ENCODE measurements at places on chromosomes 4 and X.

- DNase-seq = no peak
These were observed 121.1 kb downstream of the BANK1 start for GRCh38 chr4:101911616-101912015.

- no peak for DNase-seq
These were observed 134.0 kb upstream of the PDLIM3 start for GRCh38 chr4:185669288-185669687.

DNA sequence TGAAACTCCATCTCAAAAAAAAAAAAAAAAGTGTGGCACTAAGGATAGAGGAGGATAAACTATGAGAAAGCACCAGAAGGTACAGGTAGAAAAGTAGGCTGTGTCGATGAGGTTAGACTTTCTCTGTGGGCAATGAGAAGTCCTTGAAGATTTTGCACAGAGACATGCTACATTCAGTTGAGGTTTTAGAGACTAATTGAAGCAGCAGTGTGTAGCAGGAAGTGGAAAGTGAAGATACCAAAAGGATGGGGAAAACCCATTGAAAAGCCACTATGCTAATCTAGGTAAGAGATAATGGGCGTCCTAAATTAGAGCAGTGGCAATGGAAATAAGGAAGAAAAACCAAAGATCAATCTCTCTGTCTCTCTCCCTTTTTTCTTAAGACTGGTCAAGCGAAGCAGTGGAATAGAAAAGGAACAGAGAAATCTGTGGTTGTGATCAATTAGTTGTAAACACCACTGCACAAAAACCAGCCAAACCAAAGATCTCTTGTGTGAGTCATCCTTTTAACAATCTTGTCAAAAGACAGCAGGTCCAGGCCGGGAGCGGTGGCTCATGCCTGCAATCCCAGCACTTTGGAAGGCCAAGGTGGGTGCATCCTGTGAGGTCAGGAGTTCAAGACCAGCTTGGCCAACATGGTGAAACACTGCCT, 3.5 kb downstream of the SPINK2 start:
- DNase-seq = no peak

DNA sequence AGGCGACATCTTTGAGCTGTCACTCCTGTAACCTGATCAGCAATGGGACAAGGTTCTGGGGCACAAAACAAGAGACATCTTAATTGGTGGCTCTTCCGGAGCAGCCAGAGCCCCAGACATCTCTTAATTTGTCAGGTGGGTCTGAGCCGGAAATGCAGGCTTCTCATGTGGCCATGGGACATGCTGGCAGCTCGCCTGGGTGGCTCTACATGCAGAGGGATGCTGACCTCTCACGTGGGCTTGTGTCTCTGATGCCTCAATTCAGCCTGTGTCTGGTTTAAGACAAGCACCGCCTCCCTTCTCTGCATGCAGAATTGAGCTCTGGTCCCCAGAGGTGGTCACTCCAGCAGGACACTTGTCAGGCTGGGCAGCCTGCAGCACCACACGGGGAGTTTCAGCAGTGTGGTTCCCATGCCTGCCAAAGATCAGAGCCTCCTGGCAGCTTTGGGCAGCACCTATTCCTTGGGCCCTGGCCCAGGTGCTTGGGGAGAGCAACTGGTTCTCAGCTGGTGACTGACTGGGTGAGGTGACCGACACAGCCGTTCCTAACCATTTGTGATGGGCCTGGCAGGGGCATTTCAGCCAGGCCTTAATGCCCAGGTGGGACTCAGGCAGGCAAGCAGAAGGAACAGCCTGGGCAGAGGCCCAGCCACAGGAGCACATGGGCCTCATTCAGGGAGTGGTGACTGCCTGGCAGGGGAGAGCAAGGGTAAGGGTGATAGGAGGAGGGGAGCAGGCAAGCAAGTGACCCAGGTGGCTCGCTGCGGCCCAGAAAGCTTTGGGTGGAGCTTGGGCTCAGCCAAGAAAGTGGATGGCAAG, 53.4 kb downstream of the HMX1 start:
- DNase-seq = no peak

DNA sequence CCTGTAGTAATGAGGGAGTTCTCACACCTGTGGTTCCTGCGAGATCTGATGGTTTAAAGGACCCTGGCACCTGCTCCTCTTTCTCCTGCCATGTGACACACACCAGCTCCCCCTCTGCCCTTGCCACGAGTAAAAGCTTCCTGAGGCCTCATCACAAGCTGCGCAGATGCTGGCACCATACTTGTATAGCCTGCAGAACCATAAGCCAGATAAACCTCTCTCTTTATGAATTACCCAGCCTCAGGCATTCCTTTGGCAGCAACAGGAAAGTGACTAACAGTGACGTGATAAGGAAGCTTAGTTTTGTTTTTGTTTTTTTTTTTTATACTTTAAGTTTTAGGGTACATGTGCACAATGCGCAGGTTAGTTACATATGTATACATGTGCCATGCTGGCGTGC, 130.9 kb downstream of the AFAP1 start:
- no peak for DNase-seq

DNA sequence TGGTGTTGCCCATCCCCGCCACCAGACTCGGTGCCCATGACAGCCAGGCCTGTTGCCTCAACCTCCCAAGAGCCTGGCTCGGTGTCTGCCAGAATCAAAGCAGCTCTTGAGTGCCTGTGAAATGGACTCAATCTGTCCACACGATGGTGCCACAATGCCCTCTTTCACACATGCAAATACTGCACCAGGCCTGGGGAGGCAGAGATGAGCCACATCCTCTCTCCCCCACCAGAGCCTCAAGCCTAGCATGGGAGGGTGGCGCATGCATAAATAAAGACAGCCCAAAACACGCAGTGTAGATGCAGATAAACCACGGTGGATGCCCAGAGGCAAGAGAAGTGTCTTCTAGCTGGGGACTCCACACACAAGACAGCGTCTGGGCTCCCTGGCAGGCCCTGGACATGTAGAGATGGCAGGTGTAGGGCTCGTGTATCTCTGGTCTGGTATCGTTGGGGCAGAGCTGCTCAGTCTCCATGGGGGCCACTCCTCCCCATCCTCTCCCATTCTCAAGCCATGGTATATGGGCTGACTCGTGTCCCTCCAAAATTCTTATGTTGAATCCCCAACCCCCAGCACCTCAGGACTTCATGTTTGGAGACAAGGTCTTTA, 65.6 kb downstream of the JAKMIP1 start:
- peak; percentile 10 for DNase-seq

GRCh38 chr4:181308476-181309312, 934.5 kb upstream of the TENM3 start:
- no peak for DNase-seq
